Right cardiac atrium (tissue), 5 donors: ENCODE measurements at places on chromosomes 3 and 15. TPM values are rescaled to one million over a fixed set of nuclear protein-coding genes. Genes with fewer than 3 reads are reported as not detected.

VGLL3 gene
- 2.2 TPM for polyA plus RNA-seq

TRIM42 gene
- polyA plus RNA-seq, result not detected

DNA sequence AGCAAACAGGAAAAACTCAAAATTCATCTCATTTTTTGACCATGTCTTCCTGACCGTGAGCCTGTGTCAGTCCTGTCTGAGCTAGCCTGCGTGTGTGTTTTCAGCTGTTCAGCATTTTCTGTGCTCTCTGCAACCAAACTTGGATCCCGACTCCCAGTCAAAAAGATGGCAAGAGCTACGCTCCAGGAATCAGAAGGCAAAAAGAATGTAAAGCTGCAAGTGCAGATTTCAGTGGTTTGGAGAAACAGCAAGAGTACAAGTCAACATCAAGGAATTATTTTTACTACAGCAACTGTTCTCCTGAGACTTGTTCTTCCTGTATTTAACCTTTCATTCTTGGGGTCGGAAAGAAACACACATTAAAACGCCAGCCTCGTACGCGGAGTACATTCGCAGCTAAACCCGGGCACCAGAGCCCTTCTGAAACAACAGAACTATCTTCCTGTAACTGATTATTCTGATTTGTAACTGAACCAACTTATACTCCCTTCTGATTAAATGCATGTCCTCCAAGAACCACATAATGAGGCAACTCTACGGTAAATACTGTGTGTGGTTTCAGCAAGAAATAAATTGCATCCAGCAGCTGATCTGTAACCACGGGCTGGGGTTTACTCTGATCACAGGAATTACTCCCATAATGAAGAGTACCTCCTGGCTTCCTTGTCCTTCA is 107.4 kb downstream of the LRIG1 start:
- DNase-seq, result no peak

DNA sequence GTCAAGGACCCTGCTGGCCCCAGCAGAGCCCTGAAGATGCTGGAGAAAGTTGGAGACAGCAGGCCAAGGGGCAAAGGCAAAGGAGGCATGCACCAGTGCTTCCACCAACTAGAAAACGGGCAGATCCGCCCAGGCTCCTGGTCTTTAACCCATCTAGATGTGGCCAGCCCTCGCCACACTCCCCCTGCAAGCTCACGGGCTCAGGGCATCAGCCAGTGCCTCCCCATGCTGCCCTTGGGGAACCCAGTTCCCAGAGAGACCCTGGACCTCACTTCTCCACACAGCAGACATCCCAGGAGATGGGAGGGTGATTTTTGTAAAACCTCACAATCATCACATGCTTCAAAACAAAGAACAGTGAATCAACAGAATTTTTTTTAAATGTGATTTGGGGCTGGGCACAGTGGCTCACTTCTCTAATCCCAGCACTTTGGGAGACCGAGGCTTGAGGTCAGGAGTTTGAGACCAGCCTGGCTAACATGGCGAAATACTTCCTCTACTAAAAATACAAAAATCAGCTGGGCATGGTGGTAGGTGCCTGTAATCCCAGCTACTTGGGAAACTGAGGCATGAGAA is 24.5 kb downstream of the CYFIP1 start:
- DNase-seq, result no peak

DNA sequence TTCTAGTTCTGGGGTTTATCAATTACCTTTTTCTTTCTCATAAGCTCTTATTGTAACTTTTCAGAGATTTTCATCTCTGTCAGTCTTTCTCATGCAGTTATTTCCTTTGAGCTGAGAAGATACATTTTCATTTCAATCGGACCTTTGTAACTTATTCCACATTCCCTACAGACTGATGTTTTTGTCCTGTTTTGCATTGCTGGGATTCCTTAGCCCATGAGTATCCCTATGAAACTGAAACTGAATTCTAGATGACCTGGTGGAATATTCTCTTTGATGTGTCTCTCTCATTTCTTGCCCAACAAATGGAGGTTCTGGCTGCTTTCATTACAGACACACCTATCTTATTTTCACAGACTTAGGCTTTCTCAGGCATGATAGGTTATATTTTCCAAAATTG is 10.5 kb upstream of the EPHA6 start:
- DNase-seq, result no peak

DNA sequence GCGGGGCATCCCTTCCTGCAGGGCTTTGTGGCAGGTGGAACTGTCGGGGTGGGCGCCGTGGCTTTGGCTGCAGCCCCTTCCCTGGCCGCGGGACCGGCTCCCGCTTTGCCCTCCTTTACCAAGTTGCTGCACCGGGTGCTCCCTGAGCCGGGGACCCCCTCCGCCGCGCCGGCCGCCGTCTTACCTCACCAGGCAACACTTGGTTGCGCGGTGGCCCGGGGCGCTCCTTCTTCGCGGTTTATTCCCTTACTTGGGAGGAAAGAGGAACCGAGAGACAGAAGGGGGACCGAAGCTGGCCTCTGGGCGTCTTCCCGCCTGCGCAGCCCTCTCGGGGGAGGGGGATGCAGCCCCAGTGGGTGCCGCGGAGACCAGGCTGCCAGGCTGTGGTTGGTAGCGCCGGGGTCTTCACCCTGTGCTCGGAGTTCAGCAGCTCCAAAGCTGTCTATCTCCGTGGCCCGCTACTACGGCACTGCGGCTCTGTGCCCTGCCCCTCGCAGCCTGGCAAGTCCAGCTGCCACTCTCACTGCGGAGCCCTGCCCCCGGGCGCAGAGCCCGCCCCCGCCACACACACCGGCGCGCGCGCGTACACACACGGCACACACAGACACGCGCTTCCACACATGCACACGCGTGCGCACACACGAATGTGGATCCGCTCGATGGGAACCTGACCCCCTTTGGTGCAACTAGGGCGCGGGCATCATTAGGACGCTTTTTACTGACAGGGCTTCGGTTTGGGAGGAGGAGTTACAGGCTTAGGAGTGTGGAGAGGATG is at the start of gene DGKG:
DGKG (minus strand) TSS at position 473 of the 775 bp plus-strand sequence. CDS start 41,775 bp downstream, outside the sequence.
- DNase-seq, result peak; percentile 34

DNA sequence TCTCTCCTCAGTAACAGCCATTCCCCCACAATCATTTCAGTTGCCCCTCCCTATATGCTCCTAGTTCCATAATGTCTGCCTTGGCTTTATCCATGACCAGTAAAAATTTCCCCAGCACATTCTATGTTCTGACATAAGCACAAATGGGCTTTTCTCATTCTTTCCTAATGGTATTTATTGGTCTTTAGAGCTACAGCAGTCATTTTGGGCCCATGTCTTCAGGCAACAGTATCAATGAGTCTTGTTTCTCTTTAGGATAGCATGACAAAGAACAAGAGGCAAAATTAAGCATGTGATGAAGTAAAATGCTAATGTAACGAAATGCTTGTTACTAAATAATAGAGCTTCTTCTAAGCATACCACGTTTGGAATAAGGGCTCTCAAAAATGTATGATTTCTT is 8.2 kb downstream of the DPP8 start:
- no peak for DNase-seq

GRCh38 chr15:40857601-40858341 is 13.9 kb downstream of the SPINT1 start:
- peak; percentile 85 for DNase-seq

DNA sequence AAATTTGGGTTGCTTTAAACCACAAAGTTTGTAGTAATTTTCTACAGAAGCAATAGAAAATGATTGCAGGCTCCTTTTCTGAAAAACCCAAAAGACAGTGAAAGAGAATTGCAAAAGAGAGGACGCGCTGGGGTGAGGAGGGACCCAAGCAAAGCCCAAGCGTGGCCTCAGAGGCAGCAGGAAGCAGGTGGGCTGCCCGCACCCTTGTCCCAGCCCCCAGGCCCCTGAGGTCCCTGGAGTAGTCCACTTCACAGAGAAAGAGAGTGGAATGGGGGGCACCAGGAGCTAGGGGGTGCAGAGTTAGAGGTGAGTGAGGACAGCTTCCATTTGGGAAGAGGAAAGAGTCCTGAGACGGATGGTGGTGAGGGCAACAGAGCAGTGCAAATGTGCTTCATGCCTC is 11.6 kb downstream of the DNAJB8 start:
- no peak for DNase-seq

GRCh38 chr15:48086576-48086975 is 34.2 kb upstream of the SLC24A5 start:
- DNase-seq, result no peak

- DNase-seq, result no peak
Measured at GRCh38 chr3:70568626-70569025, 256.2 kb upstream of the MDFIC2 start.

DNA sequence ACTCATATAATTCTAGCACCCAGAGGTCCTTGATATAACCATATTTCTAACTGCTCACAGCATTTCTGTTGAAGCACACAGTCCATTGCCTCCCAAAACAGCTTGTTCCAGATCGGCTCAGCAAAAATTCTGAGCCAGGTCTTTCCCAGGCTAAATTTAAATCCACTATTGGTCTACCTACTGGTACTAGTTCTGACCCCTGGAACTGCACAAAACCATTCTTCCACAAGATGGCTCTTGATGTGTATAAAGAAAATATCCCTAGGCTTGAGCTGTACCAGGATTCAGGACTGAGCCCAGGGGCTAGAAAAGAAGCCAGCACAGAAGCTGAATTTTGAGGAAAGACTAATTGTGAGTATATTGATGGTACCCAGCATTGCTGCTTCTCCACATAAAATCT is 75.4 kb upstream of the ABHD17C start:
- DNase-seq, result no peak
